Activated CD8-positive, alpha-beta T cell treated with anti-CD3 and anti-CD28 coated beads, Interleukin-2, amount 10 ng/mL, durations not matched to agents 7 days and 5 days (primary cell): ENCODE measurements at places on chromosomes 6 and 20. TPM values are rescaled to one million over a fixed set of nuclear protein-coding genes. Genes with fewer than 3 reads are reported as not detected.

The KHDC1 gene
- 7.4 TPM for total RNA-seq

The RNGTT gene
- total RNA-seq = 20.4 TPM

DNA sequence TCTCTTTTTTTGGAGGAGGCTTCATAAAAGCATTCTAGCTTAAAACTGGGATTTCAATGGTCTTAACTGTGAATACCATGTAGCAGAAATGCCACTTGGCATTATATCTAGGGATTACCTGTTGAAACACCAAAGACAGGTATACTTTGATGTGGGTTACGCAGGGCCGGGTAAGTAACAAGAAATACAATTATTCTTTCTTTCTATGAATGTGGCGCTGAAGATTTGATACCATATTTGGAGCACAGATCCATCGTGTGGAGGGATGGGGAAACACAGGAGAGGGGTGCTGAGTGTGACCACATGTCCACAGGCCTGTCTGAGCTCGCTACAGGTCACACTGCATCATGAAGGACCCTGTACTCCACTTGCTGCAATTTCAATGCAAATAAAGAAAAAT is 257.8 kb downstream of the GMPR start:
- H3K27ac ChIP-seq = no peak overlapping the region
- peaks cover 29% of the 10 kb centered on the region for H3K36me3 ChIP-seq
- peaks cover 43% of the 10 kb centered on the region for H3K4me1 ChIP-seq

GRCh38 chr6:44438827-44439226 is 51.3 kb downstream of the CDC5L start:
- H3K27ac ChIP-seq = no peak overlapping the region
- no peaks in the 10 kb centered on the region for H3K27me3 ChIP-seq
- H3K36me3 ChIP-seq = peaks cover 56% of the 10 kb centered on the region
- DNase-seq = no peak

- H3K27ac ChIP-seq = no peak overlapping the region
- H3K27me3 ChIP-seq = peaks cover 6% of the 10 kb centered on the region
- DNase-seq = no peak
- H3K36me3 ChIP-seq = no peaks in the 10 kb centered on the region
- no peak overlapping the region for H3K4me3 ChIP-seq
- H3K4me1 ChIP-seq = no peaks in the 10 kb centered on the region
These were observed 104.8 kb downstream of the MYO6 start for GRCh38 chr6:75853806-75854205.
